ENCODE measurements at places on chromosomes 12 and 14.

DNA sequence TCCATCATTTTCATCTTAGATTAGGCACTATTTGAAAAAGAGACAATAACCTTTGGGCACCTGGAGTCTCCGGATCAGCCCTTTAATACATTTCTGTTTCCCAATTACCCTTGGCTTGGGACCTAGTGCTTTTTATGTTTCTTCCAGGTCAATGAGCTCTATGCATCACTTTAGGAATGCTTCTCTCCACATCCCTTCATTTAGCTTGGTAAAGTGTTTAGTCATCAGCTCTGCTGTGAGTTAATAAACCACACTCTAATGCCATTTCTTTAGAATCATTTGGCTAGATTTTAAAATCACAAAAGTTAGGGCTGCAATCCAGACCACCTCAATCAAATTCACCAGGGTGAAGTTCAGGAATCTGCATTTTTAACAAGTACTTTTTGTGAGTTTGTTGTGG, 41.7 kb downstream of the RASSF9 start:
- no peak for DNase-seq

GRCh38 chr14:100288382-100289185, 17.7 kb downstream of the SLC25A29 start:
- DNase-seq, result no peak

- DNase-seq, result no peak
Measured at GRCh38 chr12:26278666-26279065, 83.3 kb downstream of the SSPN start.

DNA sequence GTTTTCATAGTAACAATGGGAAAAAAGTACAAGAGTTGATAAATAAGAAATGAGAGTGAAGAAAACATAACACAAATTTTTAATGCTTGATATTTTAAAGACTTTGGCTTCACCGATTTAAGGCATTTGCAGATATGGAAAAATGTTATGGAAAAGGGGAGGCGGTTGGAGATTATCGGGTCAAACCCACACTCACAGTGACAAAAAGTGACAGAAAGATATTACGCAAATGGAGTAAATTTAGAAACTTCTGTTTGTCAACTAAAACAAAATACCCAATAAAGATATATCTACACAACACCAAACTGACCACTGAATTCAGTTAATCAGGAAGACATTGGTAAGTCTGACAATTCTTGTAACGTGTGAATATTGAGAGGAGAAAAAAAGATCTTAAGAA, 2.5 kb downstream of the PPP1R12A start:
- DNase-seq, result no peak

All from immature natural killer cell (primary cell).